AG04449 (cell line): ENCODE measurements at places on chromosomes 7 and 10.

GRCh38 chr10:24814568-24815313 is 91.1 kb upstream of the ARHGAP21 start:
- DNase-seq, result no peak

DNA sequence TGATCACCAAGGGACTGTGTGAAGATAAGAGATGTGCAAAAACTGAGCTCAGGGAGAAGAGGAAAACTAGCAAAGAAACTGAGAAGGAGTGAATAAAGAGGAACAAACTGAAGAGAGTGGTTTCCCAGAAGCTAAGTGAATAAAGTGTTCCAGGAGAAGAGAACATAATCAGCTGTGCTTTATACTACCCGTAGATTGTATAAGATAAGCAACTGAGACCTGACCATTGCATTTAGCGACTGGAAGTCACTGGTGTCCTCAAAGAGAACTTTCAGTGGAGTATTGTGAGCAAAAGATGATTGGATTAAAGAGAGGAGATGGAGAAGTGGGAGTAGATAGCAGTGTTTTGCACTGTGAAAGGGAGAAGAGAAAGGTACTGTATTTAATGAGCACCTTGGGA is 14.6 kb downstream of the PHTF2 start:
- no peak for DNase-seq

- no peak for DNase-seq
These were observed 4.3 kb downstream of the CLIP2 start for GRCh38 chr7:74293577-74293908.

GRCh38 chr7:129470411-129470810 is 31.9 kb upstream of the SMKR1 start:
- no peak for DNase-seq

GRCh38 chr10:29430101-29430500 is 141.2 kb downstream of the LYZL1 start:
- DNase-seq, result no peak

DNA sequence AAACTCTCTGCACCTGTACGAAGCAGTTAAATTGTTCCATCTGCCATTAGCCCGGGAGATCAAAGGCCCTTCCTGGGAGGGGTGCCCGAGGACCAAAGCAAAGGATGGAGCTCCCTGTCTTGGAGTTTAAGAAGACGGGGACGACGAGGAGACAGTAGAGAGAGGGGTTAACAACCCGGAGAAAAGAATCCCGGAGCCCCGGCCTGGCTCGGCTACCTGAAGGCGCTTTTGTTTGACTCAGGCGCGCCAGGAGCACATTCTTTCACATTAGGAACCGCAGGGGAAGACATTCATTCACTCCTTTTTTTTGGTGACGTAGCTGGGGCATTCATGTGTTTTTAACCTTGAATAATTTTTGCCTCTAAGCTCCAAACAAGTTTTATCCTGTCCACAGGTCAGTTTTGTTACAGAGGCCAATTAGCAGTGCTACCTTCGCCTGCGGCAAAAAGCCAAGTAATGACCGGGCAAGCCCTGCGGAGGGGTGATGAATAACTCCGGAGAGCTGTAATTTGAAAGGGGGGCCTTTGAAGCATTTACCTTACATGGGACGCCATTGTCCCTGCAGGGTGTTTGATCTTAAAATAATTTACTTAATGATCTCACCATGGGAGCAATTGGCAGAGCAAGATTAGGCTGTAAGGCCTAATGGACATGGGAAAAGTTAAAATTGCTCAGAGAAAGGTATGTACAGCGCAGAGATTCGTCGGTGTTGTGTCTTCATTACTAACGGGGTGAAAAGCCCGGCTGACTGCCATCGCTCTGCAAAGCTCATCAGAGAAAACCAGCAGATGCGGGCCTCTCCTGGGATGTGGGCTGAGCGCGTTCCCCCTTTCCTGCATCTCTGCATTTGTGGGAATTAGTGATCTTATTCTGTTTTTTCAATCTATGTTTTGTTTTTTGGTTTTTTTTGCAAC is 258.0 kb upstream of the SP4 start:
- no peak for DNase-seq

DNA sequence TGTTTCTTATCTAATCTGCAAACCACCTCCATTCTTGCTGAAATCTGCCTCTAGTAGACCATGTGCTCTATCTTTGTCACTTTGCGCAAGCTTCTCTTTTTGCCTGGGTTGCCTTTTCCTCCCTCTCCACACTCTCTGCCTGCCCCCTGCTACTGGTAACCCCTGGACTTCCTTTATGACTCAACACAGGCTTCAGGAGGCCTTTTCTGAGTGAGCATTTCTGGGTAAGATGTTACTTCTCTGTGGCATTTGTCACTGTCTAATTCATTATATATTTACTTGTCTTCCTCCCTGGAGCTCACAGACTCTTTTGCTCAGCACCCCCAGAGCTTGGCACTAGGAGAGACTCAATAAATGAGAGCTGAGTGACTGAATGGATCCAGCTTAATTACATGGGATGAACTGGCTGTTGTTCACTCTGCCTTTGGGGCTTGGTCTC is 8.4 kb downstream of the GOLGA7B start:
- DNase-seq, result no peak

DNA sequence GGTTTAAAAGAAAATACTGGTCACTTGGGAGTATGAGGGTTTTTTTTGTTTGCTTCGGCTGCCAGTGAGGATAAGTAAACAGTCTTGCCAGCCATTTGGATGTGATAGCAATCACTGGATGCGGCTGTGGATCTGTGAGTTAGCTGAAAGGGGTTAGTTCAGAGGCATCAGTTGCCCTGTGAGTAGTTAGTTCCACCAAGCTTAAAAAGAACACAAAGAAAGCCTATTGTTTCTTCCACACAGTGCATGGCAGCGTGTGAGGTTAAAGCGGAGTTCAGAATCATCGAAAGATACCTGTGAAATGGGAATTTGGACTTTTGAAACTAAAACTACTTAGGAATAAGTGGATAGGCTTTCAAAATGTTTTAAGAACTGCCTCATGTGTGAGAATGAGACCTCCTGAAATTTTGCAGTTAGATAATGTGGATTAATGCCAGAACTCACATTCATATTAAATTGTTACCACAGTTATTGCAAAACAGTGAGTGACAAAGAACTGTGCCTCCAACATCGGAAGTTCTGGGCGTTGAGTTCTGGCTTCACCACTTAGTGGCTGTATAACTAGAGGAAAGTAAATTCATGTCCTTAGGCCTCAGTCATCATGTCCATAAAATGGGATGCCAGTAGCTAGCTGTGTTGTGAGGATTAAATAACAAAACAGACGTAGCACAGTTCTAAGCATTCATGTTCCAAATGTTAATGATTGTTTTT is 31.3 kb downstream of the KIAA1217 start:
- DNase-seq, result no peak

DNA sequence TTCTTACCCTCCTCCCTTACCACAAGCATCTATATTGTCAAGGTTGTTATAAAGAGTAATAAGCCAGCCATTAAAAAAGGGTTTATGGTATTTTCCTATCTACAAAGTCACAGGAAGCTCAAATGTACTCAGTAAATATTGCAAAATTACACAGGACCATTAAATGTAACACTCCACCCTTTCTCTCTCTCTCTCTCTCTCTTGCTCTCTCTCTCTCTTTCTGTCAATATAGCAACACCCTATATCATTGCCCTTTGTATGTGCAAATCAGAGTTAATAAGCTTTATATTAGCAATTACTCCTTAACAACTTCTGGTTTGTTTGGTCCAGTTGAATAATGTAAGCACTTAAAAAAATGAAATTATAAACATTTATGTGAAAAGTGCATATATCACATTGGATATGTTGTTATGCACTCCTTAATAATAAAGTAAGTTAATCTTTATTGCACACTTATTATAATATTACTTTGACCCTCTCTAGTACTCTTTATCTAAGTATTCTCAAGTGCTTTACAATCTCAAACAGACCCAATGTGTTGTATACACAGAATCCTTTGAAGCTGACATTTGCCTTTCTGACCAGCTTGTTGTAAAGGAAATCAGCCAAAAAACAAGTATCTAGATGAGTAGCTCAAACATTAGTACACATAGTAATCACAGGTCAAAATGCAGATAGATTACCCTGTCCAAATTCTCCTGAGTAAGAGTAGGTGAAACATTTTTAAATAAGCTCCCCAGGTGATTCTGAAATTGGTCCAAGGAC is 93.2 kb downstream of the CFTR start:
- no peak for DNase-seq

DNA sequence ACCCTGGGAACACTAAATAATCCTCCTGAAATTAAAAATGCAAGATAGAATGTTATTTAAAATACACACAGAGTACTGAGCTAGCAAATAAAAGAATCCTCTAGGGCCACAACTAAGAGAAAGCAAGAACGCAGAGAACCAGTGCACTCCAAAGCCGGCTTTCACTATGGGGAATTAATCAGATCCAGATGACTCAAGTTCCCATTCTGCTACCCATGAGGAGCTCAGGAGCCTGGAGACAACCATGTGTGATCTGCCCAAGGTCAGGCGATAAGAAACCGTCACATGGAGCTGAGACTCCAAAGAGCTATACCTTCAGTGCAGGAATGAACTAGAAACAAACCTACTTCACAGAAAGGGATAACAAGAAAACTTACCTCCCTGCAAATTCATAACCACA is 19.5 kb upstream of the CYREN start:
- no peak for DNase-seq

DNA sequence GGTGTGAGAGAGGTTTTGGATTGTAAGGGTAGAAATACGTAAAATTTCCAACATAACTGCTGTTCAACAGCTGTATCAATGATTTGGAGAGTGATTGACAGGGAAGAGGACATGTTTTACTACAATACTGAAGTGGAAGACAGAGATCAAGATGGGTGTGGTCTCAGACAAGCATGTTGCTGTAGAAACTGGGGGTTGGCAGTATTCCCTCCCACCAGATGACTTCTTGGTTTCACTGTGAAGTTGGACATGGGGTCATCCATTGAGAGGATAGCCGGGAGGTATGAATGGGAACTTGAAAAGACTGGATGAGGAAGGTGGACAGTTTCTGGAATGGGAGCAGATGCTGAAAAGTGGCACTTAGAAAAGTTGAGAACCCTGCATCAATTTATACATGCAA is 95.3 kb upstream of the HDAC9 start:
- DNase-seq, result no peak

DNA sequence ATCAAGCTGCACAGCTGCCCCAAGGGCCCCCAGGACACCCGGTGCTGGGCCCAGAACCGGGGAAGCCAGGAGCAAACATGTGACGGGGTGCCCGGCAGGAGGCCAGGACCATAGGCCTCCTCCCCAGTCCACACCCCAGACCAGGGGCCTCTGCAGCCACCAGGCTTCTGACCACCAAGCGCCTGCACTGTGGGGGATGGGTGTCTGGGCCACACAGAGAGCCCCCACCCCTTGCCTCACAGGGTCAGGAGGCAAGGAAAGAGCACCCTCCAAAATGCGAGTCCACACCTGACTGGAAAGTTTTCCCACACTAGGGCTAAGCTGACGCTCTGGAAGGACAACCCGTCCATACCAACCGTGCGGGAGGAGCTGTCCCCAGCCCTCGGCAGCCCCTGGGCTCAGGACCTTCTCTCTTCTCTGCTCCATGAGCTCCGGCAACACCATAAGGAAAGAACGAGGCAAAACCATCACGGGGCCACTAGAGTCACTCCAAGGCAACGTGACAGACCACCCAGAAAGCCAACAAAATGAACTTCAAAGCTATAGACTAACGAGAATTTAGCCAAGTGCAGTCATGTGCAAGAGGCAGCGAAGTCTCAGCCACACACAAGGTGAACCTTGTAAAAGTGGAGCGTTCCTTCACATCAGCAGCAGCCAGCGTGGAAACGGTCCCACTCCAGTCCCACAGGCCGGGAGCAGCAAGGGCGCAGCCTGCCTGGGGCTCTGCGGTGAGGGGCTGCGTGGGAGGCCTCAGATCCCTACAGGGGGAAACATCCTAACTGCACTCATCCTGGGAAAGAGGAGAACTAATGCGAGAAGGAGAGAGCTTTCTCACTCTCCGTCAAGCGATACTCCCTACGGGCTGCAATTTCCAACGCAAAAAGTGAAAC is 5.1 kb downstream of the STK32C start:
- DNase-seq, result no peak

DNA sequence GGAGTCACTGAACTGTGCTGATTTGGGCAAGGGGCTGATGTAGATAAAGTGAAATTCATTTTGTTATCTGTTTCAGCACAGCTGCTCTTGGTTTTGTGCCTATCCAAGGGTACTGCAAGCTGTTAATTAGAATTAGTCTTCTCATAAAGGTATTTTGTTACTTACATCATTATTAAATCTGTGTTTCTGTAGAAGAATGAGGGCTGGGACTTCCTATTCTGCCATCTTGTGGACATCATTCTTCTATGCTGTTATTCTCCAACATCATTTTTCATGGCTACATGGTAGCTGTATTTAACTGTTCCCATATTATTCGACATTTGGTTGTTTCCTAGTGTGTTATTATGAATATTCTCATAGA is 76.2 kb upstream of the CCDC71L start:
- no peak for DNase-seq

- no peak for DNase-seq
These were observed 318.2 kb downstream of the CXCL12 start for GRCh38 chr10:44066527-44067255.

DNA sequence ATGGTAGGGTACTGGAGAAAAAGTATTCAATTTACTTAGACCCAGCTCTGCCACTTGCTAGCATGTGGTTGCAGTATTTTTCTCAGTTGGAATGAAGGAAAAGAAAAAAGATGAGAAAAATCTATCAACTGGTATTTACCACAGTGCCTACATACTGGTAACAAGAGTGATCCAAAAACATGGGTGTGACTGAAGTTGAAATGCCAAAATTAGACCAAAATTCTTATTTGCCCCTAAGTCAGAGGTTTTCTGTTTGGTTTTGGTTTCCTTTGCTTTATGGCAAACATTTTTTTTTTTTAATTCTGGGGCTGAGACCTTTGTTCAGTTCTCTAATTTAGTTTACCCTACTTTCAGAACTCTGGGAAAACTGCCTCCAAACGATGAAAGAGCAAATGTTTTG is 12.3 kb downstream of the HYCC1 start:
- no peak for DNase-seq

DNA sequence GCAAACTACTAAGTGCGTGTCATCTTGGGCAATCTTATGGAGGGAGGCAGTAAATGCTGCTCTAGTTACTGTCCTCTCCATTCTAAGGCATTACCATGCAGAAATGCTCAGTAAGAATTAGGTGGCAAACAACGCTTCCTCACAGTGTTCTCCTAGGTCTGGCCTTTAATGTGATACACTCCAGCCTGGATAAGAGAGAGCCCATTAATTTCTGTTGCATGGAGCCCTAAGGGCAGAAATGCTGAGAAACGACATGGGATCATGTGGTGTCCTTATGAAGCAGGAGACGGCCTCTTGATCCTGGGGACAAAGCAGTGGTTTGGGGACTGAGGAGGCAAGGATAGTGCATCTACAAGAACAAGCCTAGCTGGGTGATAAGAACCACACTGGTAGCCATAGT is 44.0 kb downstream of the SLC25A13 start:
- no peak for DNase-seq

GRCh38 chr7:157219154-157219553 is 80.4 kb downstream of the UBE3C start:
- DNase-seq, result no peak

GRCh38 chr10:69009360-69009759 is 20.8 kb downstream of the KIFBP start:
- no peak for DNase-seq

- no peak for DNase-seq
These were observed 43.3 kb downstream of the CNOT4 start for GRCh38 chr7:135466442-135467206.

- no peak for DNase-seq
These were observed 283.7 kb upstream of the NRP1 start for GRCh38 chr10:33618196-33618595.
